Heart left ventricle (tissue), 16 donors: ENCODE measurements at places on chromosomes 5 and 9. TPM values are rescaled to one million over a fixed set of nuclear protein-coding genes. Genes with fewer than 3 reads are reported as not detected.

DNA sequence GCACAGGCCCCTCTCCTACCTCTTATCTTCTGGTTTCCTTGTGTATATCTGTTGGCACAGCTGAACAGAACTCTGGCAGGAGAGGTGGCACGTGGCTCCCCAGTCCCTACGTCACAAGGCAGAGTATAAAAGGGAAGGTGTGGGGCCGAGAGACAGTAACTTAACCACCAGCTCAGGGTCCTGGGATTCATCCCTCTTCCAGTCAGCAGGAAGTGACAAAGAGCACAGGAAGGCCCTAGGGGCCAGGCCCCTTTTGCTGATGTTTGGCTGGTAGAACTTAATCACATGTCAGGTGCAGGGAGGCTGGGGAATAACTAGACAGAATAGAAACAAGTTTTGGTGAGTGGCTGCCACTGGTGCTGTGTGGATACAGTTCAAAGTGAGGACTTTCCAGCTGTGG, 4.5 kb upstream of the ICE1 start:
- no peak for DNase-seq

DNA sequence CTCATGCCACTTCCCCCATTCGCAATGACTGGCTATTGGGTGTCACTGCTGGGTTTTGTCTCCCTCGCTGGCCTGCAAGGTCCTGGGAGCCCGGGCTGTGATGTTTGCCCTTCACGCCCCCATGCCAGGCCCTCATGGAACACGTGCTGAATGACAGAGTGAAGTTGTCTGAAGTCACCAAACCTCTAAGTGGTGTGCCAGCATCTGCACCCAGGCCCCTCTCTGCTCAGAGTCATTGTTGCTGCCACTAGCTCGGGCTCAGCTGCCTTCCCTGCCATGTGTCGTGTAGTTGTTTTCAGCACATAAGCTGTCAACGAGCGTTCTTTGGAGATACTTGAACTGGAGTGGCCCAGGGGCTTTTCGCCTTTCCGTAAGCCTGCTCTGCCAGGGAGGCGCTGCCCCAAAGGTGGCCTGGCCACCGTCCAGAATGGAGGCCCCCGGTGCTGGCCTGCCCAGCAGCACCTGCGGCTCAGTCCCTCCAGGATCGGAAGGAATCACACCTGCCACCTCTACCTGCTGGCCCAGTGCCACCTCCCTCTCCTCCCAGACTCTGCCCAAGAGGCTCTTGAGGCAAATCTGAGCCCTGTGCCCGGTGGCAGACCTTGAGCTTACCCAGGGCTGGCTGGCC, 250.1 kb downstream of the PBX3 start:
- no peak for DNase-seq

DNA sequence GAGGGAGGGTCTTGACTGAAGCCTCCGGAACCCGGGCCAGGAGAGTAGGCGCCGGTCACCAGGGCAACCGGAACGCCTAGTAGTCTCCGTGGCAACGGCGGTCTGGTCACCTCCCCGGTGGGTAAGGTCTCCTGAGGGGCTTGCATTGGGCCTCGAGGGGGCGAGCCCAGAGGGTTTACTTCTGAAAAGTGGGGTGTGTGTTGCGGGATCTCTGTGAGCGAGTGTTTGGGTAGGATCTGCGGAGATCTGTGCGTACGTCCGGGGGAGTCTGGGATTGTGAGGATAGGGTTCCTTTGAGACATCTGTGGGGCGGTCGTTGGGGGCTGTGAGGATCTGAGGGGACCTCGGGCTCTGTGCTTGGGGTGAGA, at the start of gene FAM221B:
FAM221B (minus strand) TSS at position 17 of the 368 bp plus-strand sequence. CDS start 2,571 bp downstream, outside the sequence.
- peak; percentile 41 for DNase-seq

DNA sequence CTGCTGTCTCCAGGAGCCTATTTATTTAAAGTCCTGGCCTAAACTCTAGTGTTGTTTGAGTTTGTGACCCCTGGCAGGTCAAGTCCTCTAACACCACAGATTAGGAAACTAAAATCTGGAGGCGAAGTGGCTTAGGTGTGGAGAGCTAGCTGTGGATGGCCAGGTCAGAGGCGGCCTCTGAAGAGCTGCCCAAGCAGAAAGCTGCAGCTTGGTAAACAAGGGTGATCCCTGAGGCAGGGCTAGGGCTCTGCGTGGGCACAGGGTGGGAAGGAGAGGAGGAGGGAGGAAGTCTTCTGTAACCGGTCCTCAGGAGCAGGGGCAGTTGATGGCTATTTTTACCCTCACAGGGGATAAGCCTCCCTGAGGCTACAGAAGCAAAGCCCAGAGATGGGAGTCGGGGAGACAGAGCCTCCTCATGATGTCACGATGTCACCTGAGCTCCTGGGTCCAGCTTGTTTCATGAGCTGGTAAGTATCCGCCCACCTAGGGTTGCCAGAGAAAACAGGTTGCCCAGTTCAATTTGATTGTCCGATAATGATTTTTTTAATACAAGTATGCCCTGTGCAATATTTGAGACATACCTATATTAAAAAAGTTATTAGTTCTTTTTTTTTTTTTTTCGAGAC, 25.9 kb upstream of the BOD1 start:
- DNase-seq = no peak

Gene WNT8A
- not detected for total RNA-seq

Gene FGD3
- 7.1 TPM for total RNA-seq

DNA sequence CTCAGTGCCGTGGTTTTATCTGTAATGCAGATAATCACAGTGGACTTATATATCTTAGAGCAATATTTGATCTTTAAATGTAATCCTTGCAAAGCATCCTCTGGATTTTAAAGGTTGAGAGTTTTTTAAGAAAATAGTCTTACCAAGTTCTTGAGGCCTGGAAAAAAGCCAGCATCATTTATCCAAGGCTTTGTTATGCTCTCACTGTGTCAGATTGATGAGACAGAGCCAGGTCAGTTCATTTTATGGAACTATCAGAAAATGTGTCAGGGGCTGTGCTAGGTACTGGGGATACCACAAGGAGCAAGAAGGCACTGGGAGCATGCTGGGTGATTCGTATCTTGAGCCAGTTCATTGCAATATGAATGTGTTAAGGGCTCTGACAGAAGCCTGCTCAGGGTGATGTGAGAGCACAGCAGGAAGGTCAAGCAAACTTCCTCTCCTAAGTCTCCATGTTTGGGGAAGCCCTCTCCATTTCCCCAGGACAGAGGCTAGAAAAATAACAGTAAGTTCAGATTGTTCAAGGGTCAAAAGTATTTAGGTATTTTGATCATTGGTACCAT, 19.7 kb downstream of the C7 start:
- no peak for DNase-seq

Gene CCNJL
- total RNA-seq = 4.1 TPM

Gene MTREX
- total RNA-seq = 68.8 TPM

GRCh38 chr5:139693676-139694364, 45.7 kb downstream of the CXXC5 start:
- no peak for DNase-seq

DNA sequence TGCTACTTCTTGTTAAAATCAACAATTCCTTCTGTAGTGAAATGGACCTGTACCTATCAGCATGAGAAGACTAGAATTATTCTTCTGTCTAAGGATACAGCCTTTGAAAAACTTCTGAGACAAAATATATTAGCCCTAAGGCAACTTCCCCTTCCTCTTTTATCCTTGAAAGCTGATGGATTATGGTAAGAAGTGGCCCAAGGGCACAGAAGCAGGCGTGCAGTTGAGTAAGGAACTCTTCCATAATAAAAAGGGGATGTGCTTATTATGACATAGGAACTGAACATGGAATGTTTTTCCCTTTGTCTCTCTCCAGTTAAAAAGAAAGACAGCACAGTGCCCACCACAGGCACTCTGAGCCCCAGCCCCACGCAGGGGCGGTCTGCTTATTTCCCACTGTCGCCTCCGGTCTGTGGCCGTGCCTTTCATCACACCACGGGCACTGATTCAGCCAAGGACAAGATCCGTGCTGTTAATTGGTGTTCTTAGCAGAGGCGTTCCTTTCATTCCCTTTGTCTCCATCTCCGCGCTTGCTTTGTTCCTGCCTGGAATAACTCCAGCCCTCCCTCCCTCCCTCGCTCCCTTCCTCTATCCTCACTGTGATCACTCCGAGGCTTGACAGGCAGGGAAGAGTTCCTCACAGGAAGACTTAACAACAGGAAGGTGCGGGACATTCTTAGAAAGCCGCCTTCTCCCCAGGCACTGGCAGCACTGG, 135.9 kb upstream of the OTULINL start:
- DNase-seq = no peak

GRCh38 chr9:115137526-115137925, 19.6 kb upstream of the TNC start:
- DNase-seq = no peak

DNA sequence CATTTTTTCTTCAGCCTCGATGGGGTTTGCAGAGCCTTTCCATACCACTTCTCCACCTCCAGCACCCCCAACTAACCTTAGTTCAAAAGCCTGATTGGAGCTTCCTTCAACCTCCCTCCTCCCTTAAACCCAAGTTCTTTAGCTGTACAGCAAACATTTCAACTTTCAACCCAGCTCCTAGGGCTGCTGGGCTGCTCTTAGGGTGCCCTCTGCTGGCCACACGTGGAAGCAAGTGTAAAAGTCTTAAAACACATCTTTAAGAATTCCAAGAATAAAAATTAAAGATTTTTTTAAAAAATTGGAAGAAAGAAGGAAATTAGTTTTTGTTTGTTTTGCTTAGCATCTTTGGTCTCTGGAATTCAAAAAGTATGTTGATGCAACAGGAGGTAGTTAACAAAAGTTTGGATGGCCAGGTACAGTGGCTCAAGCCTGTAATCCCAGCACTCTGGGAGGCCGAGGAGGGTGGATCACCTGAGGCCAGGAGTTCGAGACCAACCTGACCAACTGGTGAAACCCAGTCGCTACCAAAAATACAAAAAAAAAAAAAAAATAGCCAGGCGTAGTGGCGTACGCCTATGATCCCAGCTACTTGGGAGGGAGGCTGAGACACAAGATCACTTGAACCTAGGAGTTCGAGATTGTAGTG, 15.5 kb upstream of the HSD17B3 start:
- peak; percentile 36 for DNase-seq

DNA sequence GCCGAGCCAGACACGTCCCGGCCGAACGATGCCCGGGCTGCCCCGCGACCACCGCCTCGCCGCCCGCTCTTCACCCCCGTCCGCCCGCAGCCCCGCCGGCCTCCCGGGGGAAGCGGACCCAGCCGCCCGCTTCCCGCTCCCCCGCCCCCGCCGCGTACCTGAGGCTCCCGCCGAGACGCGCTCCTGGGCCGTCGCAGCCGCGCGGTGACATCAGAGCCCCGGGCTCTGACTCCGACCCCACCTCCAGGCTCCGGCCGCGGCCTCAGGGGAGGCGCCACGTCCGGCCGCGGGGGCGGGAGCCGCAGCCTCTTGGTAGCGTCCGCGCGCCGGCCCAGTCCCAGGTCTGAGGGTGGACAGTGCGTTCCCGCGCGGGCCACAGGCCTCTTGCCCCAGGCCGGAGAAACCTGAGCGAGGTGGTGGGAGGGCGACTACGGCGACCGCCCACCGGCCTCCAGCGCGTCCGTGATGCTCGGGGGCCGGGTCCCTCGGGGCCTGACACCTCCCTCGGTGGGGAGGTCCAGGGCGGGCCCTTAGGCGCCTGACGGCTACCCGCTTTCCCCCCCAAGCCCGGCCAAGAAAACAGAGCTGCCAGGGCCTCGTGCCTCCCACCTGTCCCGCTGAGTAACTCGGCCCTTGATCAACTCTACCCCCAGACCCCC, at the start of gene SHROOM1:
SHROOM1 (minus strand) TSS at position 212 of the 659 bp plus-strand sequence. CDS start 4,507 bp downstream, outside the sequence.
- DNase-seq = peak; percentile 76

DNA sequence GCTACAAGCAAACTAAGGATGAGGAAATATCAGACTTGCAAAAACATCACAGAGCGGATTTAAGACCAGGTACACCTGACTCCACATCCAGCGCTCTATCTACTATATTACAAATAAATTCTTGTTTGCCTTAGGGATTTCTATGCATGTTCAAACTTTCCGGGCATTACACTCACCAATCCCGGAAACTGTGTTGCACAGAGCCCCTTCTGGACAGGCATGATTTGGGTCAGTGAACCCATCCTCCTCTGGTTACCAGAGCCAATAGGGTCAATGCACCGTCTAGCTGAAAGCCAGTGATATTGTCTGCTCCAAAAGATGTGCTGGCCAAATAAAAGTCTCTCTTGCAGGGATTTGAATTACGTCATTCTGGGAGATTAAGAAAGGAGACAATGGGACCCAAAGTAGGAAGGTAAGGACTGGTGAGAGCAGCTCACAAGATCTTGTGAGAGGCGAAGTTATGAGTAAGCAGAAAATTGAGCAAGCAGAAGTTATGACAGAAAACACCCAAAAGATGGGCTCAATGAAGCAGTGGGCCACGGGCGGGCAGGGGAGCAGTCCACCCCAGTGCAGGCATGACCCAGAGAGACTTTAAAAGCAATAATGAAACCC, 155.8 kb upstream of the RAI14 start:
- DNase-seq = no peak

- DNase-seq = no peak
These were observed 355.7 kb downstream of the LRRC70 start for GRCh38 chr5:62934319-62934718.

GRCh38 chr5:149728303-149728702, 1.8 kb upstream of the PPARGC1B start:
- DNase-seq = no peak

Gene BTNL3
- 0.54 TPM for total RNA-seq

- DNase-seq = no peak
These were observed 234.0 kb downstream of the CACNA1B start for GRCh38 chr9:138111607-138112006.

- no peak for DNase-seq
These were observed 34.5 kb downstream of the BRINP1 start for GRCh38 chr9:119334745-119335144.

DNA sequence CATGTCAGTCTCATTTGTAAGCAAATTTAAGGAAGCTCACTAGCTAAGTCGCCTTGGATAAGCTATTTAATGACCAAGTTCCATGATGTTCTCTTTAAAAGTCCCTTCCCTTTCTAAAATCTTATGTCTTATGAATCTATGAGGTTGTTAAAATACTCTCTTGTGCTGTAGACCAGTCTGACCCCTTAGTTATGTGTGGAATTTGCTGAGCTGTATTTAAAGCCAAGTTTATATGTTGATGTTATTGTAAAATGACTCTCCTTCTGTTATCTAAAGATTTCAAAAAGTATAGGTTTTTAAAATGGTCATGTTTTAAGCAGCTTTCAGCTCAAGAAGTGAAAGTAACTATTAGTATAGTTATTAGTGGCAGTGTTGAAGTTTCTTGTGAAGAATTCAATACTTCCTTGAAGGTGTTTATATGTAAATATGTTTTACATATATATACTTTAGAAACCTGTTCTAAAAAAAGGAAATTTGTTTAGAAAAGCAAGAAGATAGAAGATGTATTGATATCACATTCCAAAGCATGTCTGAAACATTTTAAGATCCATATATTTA, 92.2 kb downstream of the CDC42SE2 start:
- DNase-seq = no peak

DNA sequence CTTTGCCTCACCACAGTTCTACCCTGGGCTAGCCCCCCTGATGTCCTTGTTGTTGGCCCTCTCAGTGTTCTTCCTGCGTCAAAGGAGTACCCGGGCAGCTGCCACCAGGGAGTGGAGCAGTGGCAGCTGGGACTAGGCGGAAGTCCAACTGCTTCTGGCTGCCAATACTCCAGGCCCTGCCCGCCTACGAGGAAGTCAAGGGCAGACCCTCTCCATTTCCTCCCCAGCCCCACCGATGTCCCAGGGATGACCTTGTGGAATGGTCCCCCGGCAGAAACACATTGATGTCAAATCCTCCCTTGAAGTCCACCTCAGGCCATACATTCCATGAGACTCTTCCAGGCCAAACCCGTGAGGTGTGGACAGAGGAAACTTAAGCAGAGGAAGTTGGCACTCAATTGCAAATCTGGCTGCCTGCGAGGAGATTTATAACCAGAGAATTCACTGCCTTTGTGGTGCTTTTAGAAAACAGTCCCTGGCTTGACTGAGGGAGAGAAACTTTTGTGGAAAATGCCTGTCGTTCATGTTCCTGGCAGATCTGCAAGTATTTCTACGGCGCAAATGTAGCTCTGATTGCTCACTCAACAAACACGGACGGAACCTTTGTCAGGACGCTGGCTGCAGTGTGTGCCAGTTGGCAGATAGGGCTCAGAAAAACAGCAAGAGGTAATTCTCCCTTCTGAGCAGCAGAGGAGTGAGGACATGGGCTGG, 339.7 kb downstream of the RAB3C start:
- DNase-seq = peak; percentile 79
